ENCODE measurements at places on chromosomes 13 and 19.

GRCh38 chr19:14271840-14272239 lies 65.9 kb upstream of the ADGRL1 start:
- no peak for DNase-seq

- DNase-seq: no peak
Observed at GRCh38 chr13:113137691-113138298, 15.2 kb downstream of the F10 start.

DNA sequence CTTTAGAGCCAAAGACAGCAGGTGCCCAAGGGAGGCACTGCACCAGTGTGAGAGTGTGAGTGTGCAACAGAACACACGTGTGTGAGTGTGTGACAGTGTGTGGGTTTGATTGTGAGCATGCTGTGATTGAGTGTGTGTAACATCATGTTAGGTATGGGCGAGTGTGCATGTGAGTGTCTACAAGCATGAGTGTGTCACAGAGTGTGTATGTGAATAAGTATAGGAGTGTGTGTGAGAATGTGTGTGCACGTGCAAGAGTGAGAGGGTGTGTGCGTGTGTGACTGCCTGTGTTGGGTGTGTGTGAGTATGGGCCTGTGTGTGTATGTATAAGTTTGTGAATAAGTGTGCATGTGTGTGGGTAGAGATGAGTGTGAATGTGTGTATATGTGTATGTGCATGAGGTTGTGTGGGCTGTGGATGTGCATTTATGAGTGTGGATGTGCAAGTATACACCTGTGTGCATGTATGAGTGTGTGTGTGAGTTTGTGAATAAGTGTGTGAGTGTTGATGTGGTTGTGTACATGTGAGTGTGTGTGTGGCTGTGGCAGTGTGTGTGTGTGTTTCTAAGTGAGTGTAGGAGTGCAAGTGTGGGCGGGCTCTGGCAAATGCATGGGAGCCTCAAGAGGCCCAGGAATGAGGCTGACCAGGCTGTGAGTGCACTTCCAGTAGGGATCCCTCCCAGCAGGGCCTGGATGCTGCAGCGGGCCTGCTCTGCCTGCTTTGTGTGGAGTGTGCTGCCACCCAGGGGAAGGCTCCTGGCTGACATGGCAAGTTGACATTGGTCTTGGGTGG lies 198.4 kb downstream of the COL4A1 start:
- DNase-seq: peak; percentile 74

DNA sequence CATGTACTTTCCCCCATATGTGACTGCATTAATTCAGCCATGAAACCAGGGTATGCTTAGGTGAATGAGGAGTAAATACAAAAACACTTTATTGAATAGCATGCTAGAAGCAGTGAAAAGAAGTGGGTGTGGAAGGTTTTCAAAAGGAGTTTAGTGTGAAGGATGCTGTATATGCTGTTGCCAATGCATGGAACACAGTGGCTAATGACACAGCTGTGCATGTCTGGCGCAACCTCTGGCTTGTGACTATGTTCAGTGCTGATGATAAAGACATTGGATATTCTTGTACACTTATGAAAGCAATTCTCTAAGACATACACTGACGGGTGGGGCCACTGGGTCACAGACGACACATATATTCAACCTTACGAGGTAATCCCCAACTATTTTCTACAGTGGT lies 55.2 kb downstream of the SOX21 start:
- no peak for DNase-seq

GRCh38 chr19:32404933-32405430 lies 588 bp upstream of the DPY19L3 start:
- peak; percentile 46 for DNase-seq

DNA sequence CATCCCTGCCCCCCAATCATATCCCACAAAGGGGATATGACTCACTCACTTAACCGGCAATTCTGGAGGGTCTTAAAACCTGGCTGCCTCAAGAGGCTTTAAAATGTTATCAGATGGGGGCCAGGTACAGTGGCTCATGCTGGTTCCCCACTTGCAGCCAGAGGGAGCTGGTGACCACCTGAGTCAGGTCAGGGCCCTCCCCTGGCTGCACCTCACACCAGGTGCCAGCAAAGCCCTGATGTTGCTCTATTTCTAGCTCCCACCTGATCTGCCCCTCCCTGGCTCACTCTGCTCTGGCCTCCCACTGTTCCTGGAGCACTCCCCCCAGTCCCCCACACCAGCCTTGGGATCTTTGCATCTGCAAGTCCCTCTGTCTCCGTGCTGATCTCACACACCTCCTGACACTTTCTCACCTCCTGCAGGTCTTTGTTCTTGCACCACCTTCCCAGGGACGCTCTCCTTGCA lies 14.2 kb downstream of the HPN start:
- no peak for DNase-seq

All from breast epithelium (tissue), 4 donors.